Activated naive CD4-positive, alpha-beta T cell treated with anti-CD3 and anti-CD28 coated beads, Interleukin-2, amount 10 ng/mL, durations not matched to agents 5 hours and 36 hours (primary cell): ENCODE measurements at places on chromosomes 1 and 21. TPM values are rescaled to one million over a fixed set of nuclear protein-coding genes. Genes with fewer than 3 reads are reported as not detected.

LRRC53 gene
- not detected for total RNA-seq

IFNLR1 gene
- 2.1 TPM for total RNA-seq

TSNAX gene
- total RNA-seq = 44.2 TPM

KRTAP7-1 gene
- total RNA-seq = not detected

HIVEP3 gene
- total RNA-seq = 23.1 TPM

ILDR2 gene
- total RNA-seq = 5.4 TPM

SH3BP5L gene
- total RNA-seq = 30.4 TPM

OR2L2 gene
- total RNA-seq = 0.05 TPM
